ENCODE measurements at places on chromosomes 1 and 21. TPM values are rescaled to one million over a fixed set of nuclear protein-coding genes. Genes with fewer than 3 reads are reported as not detected.

GRCh38 chr1:205725514-205725913 is 24.5 kb downstream of the NUCKS1 start:
- no peak for DNase-seq

GRCh38 chr1:119475866-119476439 is 31.1 kb upstream of the HSD3B1 start:
- DNase-seq = peak; percentile 25

- peak; percentile 58 for DNase-seq
These were observed 124.8 kb upstream of the LMO4 start for GRCh38 chr1:87203904-87204303.

GRCh38 chr1:202951437-202951836 is 6.7 kb downstream of the ADIPOR1 start:
- no peak for DNase-seq

DNA sequence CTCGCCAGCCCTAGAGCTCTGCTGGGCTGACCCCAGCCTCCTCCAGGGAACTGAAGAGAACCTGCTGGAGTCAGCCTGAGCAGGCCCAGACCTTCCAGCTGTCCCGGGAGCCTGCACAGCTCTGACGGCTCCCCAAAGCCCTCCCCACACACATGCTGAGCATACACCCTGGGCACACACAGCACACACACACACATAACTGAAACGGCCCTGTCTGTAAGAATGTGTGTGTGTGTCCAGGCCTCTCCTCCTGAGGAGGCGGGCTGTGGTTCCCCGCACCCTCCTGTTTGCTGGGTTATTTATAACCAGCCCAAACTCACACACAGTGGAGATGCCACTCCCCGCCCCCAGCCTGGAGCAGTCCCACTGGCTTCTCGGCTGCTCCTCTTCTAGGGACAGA is 20.2 kb downstream of the SDC3 start:
- DNase-seq = peak; percentile 86

GRCh38 chr1:38403667-38404066 is 357.1 kb upstream of the POU3F1 start:
- no peak for DNase-seq

DNA sequence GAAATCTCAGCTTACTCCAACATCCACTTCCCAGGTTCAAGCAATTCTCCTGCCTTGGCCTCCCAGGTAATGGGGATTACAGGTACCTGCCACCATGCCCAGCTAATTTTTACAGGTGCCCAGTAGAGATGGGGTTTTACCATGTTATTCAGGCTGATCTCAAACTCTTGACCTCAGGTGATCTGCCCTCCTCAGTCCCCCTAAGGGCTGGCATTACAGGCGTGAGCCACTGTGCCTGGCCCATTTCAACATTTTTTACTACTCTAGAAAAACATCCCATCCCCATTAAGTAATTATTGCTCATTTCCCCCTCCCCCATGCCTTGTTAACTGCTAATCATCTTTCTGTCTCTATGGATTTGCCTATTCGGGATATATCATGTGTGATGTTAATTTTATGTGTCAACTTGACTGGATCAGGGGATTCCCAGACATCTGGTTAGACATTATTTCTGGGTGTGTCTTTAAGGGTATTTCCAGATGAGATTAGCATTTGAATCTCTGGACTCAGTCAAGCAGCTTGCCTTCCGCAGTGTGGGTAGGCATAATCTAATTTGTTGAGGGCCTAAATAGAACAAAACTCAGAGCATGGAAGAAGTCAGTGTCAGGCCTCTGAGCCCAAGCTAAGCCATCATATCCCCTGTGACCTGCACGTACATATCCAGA is 33.0 kb upstream of the ZBTB8B start:
- DNase-seq = no peak

ACTN2 gene
- 522 TPM for total RNA-seq

FCRLA gene
- 0.35 TPM for total RNA-seq

TNNT2 gene
- total RNA-seq = 408 TPM

OR6N1 gene
- total RNA-seq = not detected

FAM72A gene
- total RNA-seq = 3.3 TPM

CHIT1 gene
- 0.09 TPM for total RNA-seq

PLA2G2D gene
- not detected for total RNA-seq
